ENCODE measurements at places on chromosomes 12 and 14. TPM values are rescaled to one million over a fixed set of nuclear protein-coding genes. Genes with fewer than 3 reads are reported as not detected.

BCL7A gene
- 3.9 TPM for total RNA-seq

GRCh38 chr12:22069851-22070250 is 23.8 kb downstream of the CMAS start:
- peaks cover 13% of the 10 kb centered on the region for H3K36me3 ChIP-seq
- no peak overlapping the region for H3K4me3 ChIP-seq
- H3K27ac ChIP-seq = no peak overlapping the region

GRCh38 chr12:71664411-71665089 is 449 bp downstream of the THAP2 start:
- peaks cover 22% of the 10 kb centered on the region for H3K4me1 ChIP-seq
- peak overlapping the region; percentile 91 for H3K27ac ChIP-seq
- H3K27me3 ChIP-seq = no peaks in the 10 kb centered on the region
- H3K4me3 ChIP-seq = peak overlapping the region; percentile 86
- no peak for DNase-seq

GRCh38 chr14:50961605-50962221 is 17.4 kb upstream of the PYGL start:
- no peaks in the 10 kb centered on the region for H3K4me1 ChIP-seq
- no peaks in the 10 kb centered on the region for H3K27me3 ChIP-seq
- no peak overlapping the region for H3K27ac ChIP-seq
- H3K4me3 ChIP-seq = no peak overlapping the region
- no peak for DNase-seq
- no peaks in the 10 kb centered on the region for H3K36me3 ChIP-seq

DNA sequence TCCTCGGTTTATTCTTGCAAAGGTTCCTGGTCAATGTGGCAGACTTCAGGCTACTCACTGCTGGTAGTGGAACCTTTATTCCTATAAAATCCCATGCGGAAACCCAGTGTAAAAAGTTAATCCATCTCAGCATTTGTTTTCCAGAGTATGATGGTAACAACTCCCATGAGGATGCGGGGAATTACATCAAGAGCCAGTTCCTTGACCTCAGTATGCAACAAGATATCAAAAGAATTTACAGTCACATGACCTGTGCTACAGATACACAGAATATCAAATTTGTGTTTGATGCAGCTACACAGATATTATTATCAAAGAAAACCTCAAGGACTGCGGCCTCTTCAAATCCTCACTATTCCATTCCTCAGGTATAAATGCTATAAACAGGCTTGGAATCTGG is 19.3 kb downstream of the CPM start:
- H3K36me3 ChIP-seq = no peaks in the 10 kb centered on the region
- H3K4me1 ChIP-seq = peaks cover 2% of the 10 kb centered on the region
- no peaks in the 10 kb centered on the region for H3K27me3 ChIP-seq
- no peak overlapping the region for H3K4me3 ChIP-seq
- no peak overlapping the region for H3K27ac ChIP-seq
- DNase-seq = no peak

GRCh38 chr14:64337888-64338615 is 43.9 kb upstream of the ESR2 start:
- DNase-seq = no peak
- H3K27me3 ChIP-seq = no peaks in the 10 kb centered on the region
- no peaks in the 10 kb centered on the region for H3K36me3 ChIP-seq
- H3K27ac ChIP-seq = peak overlapping the region; percentile 11

DNA sequence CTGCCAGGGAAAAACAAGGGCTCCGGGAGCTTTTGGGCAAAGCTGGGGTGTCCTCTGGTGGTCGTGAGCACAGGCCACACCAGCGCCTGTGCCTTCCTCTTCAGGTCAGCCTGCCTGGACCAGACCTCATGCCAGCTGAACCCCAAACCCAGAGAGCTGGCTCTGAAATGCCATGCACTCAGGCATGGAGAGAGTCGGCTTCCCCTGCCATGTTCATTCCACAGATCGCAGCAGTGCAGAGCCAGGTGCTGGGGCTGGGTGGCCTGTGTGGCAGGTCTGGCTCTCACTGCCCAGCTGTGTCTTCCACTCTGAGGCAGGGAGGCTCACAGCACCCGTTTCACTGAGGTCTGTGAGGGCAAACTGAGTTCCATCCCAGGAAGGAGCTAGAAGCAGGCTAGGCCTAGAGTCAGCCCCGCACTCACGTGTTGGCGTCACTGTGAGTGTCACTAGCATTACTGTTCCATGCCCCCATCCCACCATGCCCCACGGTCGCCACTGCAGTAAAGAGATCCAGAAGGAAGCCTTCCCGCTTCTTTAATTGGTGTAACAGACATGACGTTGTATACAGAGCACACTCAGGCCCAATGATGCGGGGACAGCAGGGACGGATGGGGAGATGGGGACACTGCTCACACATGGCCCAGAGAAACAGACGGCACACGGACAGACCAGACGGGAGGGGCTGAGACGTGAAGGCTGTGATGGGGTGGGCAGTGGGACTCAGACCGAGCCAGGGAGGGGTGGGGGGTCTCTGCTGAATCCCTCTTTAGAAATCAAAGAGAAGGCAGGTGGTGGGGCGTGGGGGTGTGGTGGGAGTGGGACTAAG is 2.7 kb downstream of the ARL6IP4 start:
- H3K4me1 ChIP-seq = no peaks in the 10 kb centered on the region
- H3K27ac ChIP-seq = no peak overlapping the region
- no peak overlapping the region for H3K4me3 ChIP-seq
- no peaks in the 10 kb centered on the region for H3K27me3 ChIP-seq

- H3K36me3 ChIP-seq = peaks cover 70% of the 10 kb centered on the region
- no peak for DNase-seq
- no peaks in the 10 kb centered on the region for H3K27me3 ChIP-seq
Observed at GRCh38 chr12:53467082-53467481, 15.2 kb downstream of the PCBP2 start.

DNA sequence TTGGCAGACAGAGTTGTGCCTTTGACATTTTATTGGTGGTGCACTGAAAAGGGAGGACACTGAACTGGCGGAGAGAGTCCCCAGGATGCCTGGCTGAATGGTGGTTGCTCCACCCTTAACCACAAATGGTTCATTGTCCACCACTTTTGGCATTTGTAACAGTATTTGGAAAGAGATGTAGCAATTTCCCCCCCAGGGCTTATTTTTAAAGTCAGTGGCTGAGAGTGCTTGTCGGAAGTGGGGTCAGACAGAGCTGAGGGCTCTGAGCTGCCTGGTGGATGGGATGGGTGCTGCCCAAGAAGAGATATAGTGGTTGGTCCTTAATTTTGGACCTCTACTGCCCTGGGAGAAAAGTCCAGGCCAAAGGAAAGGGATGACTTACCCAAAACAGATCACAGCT is 31.5 kb upstream of the FGF6 start:
- H3K27me3 ChIP-seq = no peaks in the 10 kb centered on the region
- no peak for DNase-seq
- no peak overlapping the region for H3K27ac ChIP-seq
- no peaks in the 10 kb centered on the region for H3K4me1 ChIP-seq

GRCh38 chr12:107702106-107702505 is 16.5 kb downstream of the PWP1 start:
- H3K4me3 ChIP-seq = no peak overlapping the region
- no peak overlapping the region for H3K27ac ChIP-seq
- H3K27me3 ChIP-seq = no peaks in the 10 kb centered on the region
- no peaks in the 10 kb centered on the region for H3K4me1 ChIP-seq
- H3K36me3 ChIP-seq = peaks cover 22% of the 10 kb centered on the region

NEUROD4 gene
- total RNA-seq = not detected

DNA sequence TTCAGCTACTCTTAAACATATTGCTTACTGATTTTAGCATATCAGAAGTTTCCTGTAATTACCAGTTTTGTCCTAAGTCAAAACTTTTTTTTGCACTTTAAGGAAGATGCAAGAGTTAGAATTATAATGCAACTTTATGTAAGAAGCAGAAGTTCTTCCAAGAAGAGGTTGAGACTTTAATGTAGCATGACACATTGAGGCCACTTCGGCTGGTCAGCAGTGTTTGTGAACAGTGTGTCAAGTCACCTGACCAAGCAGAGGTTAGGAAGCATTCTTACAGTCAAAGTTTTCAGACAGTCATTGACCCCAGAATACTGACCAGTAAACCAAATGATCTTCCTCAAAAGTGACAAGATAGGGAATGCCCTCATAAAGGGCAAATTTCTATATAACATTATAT is 15.2 kb downstream of the FGFR1OP2 start:
- H3K27ac ChIP-seq = peak overlapping the region; percentile 27
- no peak overlapping the region for H3K4me3 ChIP-seq
- H3K4me1 ChIP-seq = peaks cover 8% of the 10 kb centered on the region

DNA sequence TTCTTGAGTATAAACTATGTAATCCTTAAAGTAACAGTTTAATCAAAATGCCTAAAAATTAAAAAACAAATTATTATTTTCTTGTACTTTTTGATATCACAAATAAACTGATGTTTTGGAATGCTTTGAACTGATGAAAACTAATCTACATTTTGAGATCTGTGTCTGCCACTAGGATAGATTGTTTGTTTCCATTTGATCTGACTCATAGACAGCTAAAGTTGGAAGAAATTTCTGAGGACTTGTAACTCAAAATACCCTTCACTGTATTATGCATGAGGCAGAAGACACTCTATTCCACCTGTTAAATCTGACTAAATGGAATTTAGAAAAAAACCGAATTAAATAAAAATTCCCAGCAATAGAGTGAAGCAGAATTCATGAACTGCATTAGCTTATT is 1400.0 kb upstream of the FLRT2 start:
- DNase-seq = no peak
- no peak overlapping the region for H3K4me3 ChIP-seq
- no peaks in the 10 kb centered on the region for H3K4me1 ChIP-seq
- no peaks in the 10 kb centered on the region for H3K36me3 ChIP-seq
- no peaks in the 10 kb centered on the region for H3K27me3 ChIP-seq
- no peak overlapping the region for H3K27ac ChIP-seq

DDHD1 gene
- 6.8 TPM for total RNA-seq

GRCh38 chr12:64053117-64053516 is 169.0 kb downstream of the KICS2 start:
- no peak overlapping the region for H3K27ac ChIP-seq
- no peaks in the 10 kb centered on the region for H3K27me3 ChIP-seq
- no peak for DNase-seq
- H3K4me3 ChIP-seq = no peak overlapping the region
- H3K4me1 ChIP-seq = no peaks in the 10 kb centered on the region

DNA sequence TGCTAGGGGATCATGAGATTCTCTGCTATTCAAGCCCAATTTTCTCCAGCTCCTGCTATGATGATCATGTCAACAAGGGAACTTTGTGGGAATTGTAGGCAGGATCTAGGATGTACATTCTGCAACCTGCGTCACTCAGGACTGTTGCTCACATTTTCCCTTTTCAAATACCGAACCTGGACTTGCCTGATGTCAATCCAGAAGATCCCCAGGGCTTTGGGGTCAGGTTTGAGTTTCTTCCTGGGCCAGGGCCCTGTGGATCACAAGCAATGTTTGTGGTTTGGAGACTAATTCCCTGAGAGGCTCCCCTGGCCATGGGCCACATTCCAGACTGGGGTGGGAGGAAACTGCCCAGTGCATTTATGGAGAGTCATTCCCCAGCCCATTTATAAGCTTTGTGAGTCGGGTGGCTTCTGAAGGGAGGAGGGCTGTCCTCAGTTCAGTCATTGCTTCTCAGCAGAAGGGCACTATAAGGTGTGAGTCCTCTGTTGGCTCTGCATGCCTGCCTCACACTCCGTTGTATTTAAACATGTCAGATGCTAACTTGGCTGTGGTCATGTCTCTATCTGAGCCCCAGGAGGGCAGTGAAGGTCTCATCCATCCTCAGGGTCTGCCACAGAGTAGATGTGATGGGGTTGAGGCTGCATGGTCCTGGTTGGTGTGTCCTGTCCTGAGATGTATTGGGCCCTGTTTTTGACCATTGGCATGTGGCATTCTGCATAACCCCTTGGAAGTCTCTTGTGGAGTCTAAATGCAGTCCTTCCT is 6.5 kb downstream of the KRT86 start:
- no peaks in the 10 kb centered on the region for H3K36me3 ChIP-seq
- no peak overlapping the region for H3K27ac ChIP-seq
- no peak for DNase-seq
- no peaks in the 10 kb centered on the region for H3K4me1 ChIP-seq

DNA sequence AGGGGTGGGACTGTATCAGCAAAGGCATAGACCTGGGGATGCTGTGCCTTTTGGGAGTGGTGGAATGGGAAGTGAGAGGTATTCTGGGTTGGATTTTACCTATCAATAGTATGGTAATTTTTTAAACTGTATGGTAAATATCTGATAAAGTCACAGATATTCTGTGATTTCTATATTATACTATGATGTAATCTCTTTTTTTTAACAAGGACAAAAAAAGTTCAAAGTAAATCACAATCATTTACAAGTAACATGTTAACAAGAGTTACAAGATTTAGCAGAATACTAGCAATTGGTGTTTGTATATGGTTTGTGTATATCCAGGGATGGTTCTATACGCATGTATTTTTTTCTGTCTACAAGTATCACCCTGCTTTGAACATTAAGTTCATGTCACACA is 56.0 kb downstream of the BMAL2 start:
- H3K27me3 ChIP-seq = no peaks in the 10 kb centered on the region
- no peak overlapping the region for H3K4me3 ChIP-seq
- no peaks in the 10 kb centered on the region for H3K4me1 ChIP-seq
- no peak for DNase-seq

DNA sequence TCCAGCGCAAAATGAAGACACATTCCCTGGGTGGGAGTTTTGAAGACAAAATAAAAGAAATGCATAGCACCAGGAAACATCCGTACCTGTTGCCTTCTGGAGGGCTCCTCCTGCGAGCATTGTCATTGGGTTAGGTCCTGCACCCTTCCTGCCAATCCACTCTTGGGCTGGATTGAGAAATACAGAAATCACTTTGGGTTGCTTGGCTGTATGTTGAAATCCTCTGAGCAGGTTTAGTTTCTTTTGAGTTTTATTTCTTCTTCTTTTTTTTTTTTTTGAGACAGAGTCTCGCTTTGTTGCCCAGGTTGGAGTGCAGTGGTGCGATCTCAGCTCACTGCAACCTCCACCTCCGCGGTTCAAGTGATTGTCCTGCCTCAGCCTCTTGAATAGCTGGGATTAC is 67.6 kb downstream of the ARF6 start:
- H3K4me3 ChIP-seq = no peak overlapping the region
- no peak for DNase-seq
- H3K36me3 ChIP-seq = no peaks in the 10 kb centered on the region
- H3K27ac ChIP-seq = no peak overlapping the region
- no peaks in the 10 kb centered on the region for H3K27me3 ChIP-seq

DNA sequence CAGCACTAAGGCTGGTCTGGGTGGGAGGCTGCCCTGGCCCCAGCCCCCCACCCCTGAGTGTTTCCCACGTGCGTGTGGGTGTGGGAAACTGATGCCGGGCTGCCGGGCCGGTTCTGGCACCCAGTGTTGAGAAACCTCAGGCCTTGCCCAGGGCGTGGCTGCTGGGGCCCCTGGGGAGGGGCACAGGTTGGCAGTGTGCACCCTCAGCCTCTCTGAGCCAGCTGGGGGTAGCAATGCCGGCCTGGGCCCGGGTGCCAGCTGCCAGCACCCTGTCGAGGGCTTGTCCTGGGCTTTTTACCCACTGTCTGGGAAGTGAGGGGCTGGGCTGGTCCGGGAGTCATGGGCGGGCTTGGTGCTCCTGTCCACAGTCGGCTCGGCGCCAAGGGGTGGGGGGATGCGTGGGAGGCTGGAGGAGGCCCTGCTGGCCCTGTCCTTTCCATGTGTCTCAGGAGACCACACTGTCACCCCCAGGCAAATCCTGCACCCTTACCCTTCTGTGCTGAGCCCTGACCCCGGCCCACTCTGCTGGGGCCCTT is 15.7 kb downstream of the ASPG start:
- DNase-seq = peak; percentile 50
- H3K4me1 ChIP-seq = no peaks in the 10 kb centered on the region
- H3K4me3 ChIP-seq = no peak overlapping the region
- no peak overlapping the region for H3K27ac ChIP-seq

CLBA1 gene
- 1.5 TPM for total RNA-seq
